ENCODE measurements at places on chromosomes 11 and 22.

DNA sequence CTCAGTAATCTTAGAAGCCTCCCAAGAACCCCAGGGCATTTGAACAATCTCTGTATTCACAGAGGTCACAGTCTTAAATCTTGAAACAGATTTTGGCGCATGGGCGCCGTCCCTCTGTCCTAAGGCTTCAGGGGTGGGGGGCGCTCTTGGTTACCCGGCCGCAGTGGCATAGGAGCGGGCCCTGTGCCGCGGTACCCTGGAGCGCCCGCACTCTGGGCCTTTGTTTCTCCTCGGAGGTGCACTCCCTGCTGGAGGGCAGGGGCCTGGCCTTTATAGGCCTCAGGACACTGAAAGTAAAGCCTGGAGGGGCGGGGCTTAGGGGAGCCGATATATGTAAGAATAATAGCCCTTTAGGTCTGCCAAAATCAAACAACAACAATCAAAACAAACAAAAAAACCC lies 197.3 kb upstream of the FOLH1 start:
- DNase-seq = no peak

DNA sequence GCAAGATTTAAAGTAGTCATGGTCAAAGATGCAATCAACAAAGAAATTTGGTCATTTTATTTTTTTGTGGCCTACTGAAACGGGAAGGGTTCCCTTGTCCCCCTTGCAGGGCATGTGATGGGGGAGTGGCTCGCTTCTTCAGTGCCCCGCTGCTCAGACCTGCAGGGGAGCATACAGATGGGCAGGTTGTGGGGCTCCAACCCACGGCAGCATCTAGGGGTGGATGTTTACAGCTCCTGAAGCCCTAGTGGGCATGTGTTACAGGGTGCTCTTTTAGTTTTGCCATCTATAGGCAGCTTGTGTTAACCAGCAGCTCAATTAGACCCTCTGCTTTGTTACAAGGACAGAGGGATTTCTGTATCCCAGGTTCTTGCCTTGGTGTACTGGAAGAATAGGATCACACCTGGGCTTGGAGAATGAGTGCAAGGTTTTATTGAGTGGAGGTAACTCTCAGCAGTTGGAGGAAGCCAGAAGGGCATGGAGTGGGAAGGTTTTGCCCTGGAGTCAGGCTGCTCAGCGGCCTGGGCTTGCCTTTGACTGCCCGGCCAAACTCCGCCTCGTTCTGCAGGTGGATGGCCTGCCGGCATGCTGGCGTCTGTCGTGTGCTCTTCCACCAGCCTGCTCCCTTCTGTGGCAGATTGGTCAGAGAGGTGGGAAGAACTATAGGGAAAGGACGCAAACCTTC lies 9.4 kb downstream of the GSTP1 start:
- DNase-seq = no peak

DNA sequence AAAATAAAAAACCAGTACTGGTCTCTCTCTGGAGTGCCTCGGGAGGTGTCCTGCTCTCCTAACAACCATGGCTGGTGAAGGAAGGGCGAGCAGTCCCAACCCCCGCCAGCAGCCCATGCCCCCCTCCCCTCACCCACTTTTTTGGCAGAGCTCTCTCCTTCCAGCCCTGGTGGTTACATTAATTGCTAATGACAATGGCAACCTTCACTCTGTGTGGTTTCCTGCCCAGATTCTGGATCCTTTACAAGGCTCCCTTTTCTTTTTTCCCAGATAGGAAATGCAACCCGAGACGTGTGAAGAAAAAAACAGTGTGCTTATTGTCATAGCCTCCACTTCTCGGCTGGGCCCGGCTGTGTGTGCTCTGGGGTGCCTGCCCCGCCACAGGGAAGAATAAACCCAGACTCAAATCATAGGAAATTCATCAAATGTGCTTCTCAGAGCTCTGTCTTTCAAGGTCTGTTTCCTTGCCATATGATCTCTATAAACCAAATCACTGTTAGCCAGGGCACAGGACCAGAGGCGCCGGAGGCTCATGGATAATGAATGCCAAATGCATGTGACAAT lies 513.0 kb downstream of the SOX6 start:
- no peak for DNase-seq

GRCh38 chr22:20316217-20316843 lies 3.5 kb downstream of the DGCR6L start:
- DNase-seq = no peak

GRCh38 chr11:64874308-64875240 lies 3.8 kb downstream of the EHD1 start:
- no peak for DNase-seq

DNA sequence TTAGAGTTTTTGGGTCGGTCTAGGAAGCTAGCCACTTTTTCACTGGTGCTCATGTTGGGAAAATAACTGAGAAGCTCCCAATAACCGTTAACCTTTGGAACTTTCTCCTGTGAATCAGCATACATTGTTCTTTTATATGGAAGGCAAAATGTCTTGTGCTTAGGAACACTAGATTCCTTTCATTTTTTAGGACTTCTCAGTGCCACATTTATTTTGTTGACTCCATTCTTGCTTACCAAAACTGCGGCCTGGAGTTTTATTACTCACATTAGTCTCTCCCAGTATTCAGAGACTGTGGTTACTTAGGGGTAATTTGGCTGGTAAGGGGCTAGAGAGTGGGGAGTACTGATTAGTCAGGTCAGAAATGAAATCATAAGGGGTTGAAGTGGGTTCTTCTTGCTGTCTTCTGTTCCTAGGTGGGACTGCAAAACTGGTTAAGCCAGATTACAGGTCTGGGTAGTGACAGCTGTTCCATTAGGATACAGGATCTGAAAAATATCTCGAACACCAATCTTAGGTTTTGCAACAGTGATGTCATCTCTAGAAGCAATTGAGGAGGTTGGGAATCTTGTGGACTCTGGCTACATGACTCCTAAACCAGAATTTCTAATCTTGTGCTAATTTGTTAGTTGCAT lies 631.4 kb upstream of the LUZP2 start:
- no peak for DNase-seq

DNA sequence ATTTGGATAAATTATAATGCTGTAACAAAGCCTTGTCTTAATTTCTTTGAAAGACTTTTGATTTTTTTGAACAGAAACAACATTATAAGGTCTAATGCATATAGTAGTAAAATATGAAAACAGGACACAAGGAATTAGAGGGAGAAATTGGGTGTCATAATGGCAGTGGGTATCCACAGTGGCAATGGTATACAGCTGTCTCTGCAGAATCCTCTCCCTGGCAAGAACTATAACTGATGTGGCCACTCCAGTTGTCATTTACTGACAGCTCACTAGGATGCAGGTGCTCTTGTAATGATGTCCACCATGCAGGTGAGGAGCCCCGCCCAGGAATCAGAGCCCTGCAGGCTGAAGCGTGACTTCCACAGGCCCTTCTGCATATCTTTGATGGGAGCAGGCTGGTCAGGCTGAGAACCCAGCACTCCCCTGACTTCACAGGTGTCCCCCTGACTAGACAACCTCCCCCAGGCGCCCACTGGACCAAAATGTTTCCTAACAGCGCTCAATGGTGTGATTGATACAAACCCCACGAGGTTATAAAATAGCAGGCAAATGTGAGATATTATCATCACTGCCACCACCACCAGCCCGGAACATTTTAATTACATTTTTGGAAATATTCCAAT lies 32.8 kb upstream of the SERPIND1 start:
- no peak for DNase-seq

GRCh38 chr11:72570893-72571661 lies 103.1 kb downstream of the PDE2A start:
- DNase-seq = no peak

- no peak for DNase-seq
Observed at GRCh38 chr11:6607190-6607795, 3.7 kb downstream of the ILK start.

- no peak for DNase-seq
Observed at GRCh38 chr11:9669954-9670353, 6.1 kb downstream of the SWAP70 start.

GRCh38 chr11:85171648-85172257 lies 455.4 kb downstream of the DLG2 start:
- DNase-seq = no peak

DNA sequence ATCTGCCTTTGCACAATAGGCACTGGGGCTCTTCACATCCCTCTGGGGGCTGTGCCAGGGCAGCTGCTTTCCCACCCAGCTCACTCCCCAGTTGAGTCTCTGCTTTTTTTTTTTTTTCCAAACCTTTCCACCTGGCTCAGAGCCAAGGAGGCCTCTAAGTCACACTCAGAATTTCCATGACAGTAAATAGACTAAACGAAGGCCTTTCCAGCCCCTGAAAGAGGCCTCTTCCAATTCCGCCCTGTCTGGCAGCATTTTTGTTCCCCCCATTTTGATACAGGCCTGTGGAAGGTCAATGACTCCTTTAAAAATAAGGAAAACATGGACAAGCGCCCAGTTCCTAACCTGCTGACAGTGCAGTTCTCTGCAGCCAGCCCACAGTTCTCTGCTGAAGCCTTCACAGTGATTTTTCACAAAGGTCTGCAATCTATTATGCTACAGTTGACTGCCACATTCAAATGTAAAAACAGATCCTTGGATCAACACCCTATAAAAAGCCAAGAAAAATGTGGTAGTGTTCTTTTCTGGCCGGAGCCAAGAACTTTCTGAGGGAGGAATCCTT lies 107.5 kb upstream of the SESN3 start:
- no peak for DNase-seq

DNA sequence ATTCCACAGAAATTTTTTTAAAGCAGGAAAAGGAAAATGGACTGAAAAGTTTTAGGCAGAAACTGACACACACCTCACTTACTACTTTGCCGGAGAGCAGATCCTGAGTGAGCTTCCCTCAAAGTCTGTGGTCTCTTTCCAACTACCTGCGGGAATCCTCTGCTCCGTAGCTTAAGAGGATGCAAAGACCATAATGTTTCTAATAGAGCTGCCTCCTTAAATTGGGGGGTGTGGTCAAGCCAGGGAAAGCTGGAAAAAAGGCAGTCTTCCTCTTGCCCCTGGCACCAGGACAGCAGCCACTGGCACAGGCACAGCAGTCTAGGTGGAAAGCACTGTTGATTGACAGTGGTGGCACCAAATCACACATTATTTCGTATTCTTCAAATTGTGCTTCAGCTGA lies at the start of gene ETS1:
Gene ETS1 (minus strand): TSS at position 144 of the 400 bp plus-strand sequence. CDS start 14,428 bp downstream, outside the sequence.
- no peak for DNase-seq

DNA sequence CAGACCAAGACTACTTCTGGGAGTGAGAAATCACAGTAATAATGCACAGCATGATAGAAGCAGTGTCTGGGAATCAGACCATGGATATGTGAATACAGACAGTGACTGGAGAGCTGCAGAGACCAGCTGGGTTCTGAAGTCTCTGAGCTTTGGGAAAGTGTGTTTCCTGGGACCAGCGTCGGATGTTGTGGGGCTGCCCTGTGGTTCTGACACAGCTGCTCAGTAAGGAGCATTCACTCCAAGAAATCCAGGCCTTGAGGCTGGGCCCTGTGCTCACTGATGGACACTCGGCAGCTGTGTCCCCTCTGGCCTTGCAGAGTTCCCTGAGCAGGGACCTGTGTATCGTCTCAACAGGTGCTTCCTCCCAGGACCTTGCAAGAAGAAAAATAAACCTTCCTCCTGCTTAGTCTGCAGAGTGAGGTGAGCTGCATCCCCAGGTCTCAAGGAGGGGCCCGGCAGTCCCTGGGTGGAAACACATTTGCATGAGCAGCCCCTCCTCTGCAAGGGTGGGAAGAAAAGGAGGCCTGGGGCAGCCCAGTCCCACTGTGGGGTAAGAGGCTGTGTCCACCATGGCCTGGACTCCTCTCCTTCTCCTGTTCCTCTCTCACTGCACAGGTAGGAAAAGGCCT lies 107.9 kb downstream of the VPREB1 start:
- DNase-seq = no peak

- DNase-seq = no peak
Observed at GRCh38 chr11:65852508-65853245, 5.3 kb downstream of the CFL1 start.

GRCh38 chr11:126635511-126635910 lies 280.0 kb downstream of the ST3GAL4 start:
- no peak for DNase-seq

DNA sequence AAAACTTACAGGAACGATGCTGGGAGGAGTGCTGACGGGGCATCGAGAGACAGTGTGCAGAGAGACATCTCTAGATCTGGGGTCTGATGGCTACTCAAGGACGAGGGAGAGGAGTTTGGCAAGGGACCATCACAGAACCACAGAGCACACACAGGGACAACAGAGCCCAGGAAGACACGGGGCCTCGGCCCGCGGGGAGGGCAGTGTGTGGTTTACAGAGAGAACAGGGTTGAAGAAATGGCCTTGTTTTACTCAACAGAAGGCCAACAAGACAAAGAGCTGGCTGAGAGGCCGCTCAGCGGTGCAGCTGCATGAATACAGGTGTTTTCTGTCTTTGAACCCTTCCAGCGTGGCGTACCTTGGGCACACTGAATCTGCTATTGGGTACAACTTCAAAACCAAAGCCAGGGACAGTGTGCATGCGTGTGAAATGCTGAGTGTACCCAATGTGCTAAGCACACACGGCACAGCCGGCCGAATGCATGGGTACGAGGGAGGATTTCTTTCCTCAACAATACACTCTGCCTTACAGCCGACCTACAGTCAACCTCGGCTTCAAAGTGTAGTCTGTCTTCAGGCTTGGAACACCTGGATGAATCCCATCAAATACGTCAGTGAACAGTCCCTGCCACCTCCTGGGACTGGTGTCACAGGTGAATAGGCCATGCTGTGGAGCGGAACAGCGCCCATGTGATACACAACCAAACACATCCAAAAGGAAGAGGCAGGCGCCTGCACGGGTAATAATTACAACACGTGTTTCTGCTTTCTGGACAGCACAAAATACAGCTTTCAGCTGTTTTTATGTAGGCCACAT lies 20.7 kb upstream of the BID start:
- no peak for DNase-seq

DNA sequence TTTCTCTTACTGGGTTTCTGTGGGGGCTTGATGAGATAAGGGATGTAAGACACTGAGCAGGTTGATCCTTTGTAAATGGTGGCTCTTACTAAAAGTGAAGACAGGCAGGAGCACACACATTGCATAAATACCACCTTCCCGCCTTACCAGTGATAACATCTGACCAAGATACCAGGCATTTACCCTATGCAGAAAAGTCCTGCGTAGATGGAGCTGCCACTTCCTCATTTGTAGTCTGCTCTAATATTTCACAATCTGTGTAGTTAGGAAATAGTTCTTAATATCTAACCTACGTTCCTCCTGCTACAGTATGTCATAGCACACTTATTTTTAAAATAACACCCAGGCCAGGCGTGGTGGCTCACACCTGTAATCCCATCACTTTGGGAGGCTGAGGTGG lies 23.9 kb upstream of the SWAP70 start:
- DNase-seq = no peak

GRCh38 chr22:22865311-22866072 lies 22.1 kb upstream of the IGLL5 start:
- DNase-seq = no peak

- no peak for DNase-seq
Observed at GRCh38 chr22:45709060-45709739, 37.6 kb downstream of the ATXN10 start.

GRCh38 chr11:61699737-61700160 lies 19.6 kb downstream of the DAGLA start:
- no peak for DNase-seq

DNA sequence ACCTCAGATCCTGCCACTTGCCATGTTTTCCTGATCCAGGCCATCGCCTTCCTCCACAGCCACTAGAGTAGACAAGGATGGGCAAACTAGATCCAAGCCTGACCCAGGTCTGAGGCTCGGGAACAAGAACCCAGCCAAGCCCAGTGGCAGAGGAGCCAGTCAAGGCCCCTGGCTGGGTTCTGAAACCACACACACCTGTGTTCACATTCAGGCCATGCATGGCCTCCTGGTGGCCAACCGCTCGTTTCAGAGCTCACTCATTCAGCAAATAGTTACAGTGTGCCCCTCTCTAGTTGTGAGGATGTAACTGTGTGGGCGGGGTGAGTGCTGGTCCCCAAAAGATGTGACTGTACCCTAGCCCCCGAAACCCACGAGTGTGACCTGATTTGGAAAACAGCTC lies 337.6 kb downstream of the CTTN start:
- DNase-seq = no peak

Measured in activated naive CD4-positive, alpha-beta T cell (primary cell).